ENCODE measurements at places on chromosomes 7 and 10.

DNA sequence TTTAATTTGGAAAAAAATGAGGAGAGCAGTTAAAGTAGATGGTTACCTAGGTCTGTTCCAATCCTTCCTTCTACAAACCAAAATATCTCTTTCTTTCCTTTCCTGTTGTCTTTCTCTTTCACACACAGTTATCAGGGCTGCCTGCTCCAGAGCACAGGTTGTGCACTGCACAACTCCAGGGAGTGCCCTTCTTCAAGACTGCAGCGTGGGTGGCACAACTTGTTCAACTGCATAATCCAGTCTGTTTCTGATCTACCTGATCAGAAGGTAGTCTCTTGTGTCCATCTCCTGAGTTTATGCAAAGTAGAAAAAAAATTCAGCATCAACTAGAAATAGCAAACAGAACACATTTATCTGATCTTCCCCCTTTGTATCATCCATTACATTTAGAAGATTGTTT is 78.1 kb upstream of the COL13A1 start:
- no peak for DNase-seq

DNA sequence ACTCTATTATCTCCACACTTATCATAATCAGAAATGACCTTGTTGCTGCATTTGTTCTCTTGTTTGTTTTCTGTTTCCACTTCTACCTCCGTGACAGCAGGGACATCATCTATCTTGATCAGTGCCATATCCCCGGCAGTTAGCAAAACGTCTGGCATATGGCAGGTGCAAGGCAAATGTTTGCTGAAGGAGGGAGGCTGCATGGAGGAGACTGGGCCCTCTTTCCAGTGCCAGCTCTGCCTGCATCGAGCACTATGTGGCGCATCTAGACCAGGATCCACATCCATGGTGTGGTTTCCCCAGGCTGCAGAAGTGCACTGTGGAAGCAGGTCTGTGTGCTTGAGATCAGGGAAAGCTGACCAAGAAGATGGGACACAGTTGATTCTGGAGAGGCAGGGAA is 181.2 kb downstream of the KCNMA1 start:
- DNase-seq = no peak

GRCh38 chr10:84204122-84204521 is 9.8 kb downstream of the CDHR1 start:
- DNase-seq = no peak

DNA sequence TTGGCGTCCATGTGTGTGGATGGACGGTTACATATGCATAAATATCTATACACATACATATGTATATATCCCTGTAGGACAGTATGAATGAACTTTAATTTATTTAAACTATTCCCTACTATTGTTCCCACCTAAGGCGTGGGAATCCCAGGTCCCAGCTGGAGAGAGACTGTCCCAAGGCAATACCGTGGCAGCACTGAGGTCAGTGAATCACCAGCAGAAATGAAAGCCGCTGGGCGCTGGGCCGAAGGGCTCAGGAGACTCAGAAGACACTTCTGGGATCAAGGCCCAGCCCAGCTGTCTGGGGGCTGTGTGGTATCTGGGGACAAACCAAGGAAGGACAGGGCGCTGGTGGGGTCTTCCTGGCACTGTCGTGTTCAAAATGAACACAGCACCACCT is 49.6 kb upstream of the MYL10 start:
- DNase-seq = peak; percentile 52

GRCh38 chr7:25860275-25861163 is 291.5 kb upstream of the NFE2L3 start:
- DNase-seq = no peak

Data from Caki2 (cell line).